ENCODE measurements at places on chromosomes 16 and 17. TPM values are rescaled to one million over a fixed set of nuclear protein-coding genes. Genes with fewer than 3 reads are reported as not detected.
A peak's percentile ranks its signal among the peaks of the same experiment; 100 is the strongest.

- no peaks in the 10 kb centered on the region for H3K4me1 ChIP-seq
- no peak overlapping the region for H3K27ac ChIP-seq
- no peaks in the 10 kb centered on the region for H3K36me3 ChIP-seq
- H3K27me3 ChIP-seq = no peaks in the 10 kb centered on the region
Observed at GRCh38 chr17:38532451-38532850, 73.3 kb downstream of the SRCIN1 start.

- H3K27ac ChIP-seq = peak overlapping the region; percentile 91
- peaks cover 54% of the 10 kb centered on the region for H3K4me1 ChIP-seq
Observed at GRCh38 chr17:29569245-29569950, 897 bp downstream of the TP53I13 start.

- no peak for DNase-seq
- H3K4me3 ChIP-seq = no peak overlapping the region
- H3K36me3 ChIP-seq = no peaks in the 10 kb centered on the region
- peaks cover 34% of the 10 kb centered on the region for H3K4me1 ChIP-seq
Observed at GRCh38 chr16:87457709-87458423, 35.0 kb downstream of the ZCCHC14 start.

GRCh38 chr17:59777033-59777432 lies 69.6 kb downstream of the VMP1 start:
- H3K36me3 ChIP-seq = no peaks in the 10 kb centered on the region
- DNase-seq = no peak
- no peaks in the 10 kb centered on the region for H3K27me3 ChIP-seq
- no peaks in the 10 kb centered on the region for H3K4me1 ChIP-seq
- no peak overlapping the region for H3K4me3 ChIP-seq

DNA sequence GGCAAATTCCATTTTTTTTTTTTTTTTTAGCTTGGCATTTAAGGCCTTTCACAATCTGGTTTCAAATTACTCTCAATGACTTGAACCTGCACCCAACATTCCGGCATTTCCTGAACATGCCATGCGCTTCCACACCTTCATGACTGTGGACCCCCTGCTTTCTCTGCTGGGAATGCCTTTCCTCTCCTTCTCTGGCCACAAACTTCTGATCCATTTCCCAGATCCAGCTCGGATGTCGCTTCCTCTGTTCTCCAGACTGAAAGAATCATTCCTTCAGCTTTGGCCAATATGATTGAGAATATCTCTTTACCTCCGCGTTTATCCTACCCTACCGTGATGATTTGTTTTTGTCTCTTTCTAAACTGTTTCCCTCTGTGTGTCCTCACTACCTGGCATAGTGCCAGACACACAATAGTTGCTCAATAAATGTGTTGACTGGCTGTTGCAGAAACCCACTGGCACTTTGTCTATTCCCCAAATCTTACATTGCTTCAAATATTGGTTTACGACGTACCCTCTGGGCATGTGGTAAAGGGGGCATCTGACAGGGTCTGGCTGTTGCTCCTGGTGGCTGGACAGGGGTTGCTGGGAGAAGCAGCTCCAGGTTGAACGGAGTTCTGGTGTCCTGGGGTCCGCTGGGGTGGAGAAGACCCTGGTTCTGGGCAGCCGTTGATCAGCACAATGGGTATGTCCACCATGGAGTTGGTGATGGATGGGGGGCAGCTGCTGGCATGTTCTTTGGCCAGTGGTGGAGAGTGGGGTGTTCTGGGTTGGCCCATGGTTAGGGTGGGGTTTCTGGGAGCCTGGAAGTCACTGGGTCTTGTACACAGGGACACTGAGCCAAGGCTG lies 14.7 kb downstream of the TNS4 start:
- peaks cover 89% of the 10 kb centered on the region for H3K4me1 ChIP-seq
- no peak overlapping the region for H3K4me3 ChIP-seq
- H3K27me3 ChIP-seq = no peaks in the 10 kb centered on the region
- no peaks in the 10 kb centered on the region for H3K36me3 ChIP-seq
- no peak for DNase-seq

DNA sequence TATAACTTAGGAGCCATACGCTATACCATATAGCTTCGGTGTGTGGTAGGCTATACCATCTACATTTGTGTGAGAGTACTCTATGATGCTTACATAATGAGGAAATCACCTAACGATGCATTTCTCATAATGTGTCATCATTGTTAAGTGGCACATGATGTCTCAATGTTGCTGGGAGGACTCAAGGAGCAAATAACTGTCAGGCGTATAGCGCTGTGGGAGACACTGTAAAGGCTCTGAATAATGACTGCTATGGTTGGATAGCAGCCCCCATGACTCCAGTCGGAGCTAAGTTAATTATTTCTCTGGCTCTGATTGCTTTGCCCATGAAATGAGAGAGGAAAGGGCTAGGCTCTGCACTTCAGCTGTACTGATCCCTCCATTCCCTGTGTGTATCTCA lies 197.2 kb downstream of the RGS9 start:
- no peak for DNase-seq
- H3K27me3 ChIP-seq = no peaks in the 10 kb centered on the region
- H3K27ac ChIP-seq = no peak overlapping the region
- no peaks in the 10 kb centered on the region for H3K36me3 ChIP-seq
- H3K4me1 ChIP-seq = no peaks in the 10 kb centered on the region
- no peak overlapping the region for H3K4me3 ChIP-seq

- H3K4me3 ChIP-seq = no peak overlapping the region
- no peaks in the 10 kb centered on the region for H3K4me1 ChIP-seq
- H3K27me3 ChIP-seq = no peaks in the 10 kb centered on the region
- no peak for DNase-seq
- no peaks in the 10 kb centered on the region for H3K36me3 ChIP-seq
Observed at GRCh38 chr16:52512297-52512987, 34.5 kb downstream of the TOX3 start.

The KRT40 gene
- not detected for total RNA-seq

The CLEC18A gene
- total RNA-seq = 1.2 TPM

DNA sequence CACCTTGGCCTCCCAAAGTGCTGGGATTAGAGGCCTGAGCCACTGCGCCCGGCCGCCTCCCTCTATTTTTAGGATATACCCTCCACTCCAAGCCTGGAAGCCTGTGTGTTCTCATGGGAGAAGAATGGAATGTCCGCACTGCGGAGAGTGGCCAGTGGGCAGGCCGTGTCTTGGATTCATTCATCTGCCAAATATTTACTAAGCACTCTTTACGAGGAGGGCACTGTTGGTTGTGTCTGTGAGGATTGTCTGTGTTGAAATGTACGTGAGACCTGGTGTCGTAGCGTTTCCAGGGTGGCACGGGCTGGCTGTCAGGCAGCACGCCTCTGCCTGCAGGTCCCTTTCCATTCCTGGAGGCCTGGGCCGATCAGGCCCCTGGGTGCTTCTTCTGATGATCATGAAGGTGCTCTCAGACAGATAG lies 19.2 kb downstream of the PGS1 start:
- no peaks in the 10 kb centered on the region for H3K4me1 ChIP-seq
- no peak overlapping the region for H3K4me3 ChIP-seq
- DNase-seq = no peak

DNA sequence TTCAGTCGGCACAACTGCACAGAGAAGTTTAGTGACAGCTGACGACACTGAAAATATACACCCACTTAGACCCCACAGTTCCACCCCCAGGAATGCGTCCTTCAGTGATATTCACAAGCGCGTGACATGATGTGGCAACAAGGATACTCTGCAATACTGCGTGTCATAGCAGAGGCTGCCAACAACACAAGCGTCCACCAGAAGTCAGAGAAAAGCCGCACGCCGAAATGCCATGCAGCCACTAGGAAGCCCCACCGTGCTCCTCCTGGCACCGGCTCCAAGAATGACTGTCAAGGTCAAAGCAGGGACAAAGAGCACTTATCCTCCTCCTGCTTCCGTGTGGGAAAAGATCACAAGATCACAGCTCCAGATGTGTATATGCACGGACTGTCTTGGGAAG lies 3.5 kb downstream of the ATP2A3 start:
- no peak for DNase-seq
- H3K27me3 ChIP-seq = no peaks in the 10 kb centered on the region
- H3K4me1 ChIP-seq = peaks cover 18% of the 10 kb centered on the region
- no peak overlapping the region for H3K4me3 ChIP-seq

The ZNF771 gene
- total RNA-seq = 42.7 TPM

DNA sequence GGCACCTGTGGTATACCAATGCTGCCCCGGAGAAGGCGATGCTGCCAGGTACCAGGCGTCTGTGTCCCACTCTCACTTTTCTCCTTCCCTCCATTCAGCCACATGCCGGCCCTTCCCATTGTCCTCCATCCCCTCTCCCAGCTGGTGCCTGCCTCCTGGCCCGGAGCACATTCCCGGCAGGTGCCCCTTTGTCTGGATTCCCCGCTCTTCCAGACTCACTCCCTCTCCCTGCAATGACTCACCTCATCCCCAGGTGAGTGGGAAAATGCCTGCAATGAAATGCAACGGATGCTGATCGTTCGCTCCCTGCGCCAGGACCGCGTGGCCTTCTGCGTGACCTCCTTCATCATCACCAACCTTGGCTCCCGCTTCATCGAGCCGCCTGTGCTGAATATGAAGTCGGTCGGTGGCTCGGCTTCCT lies 10.4 kb upstream of the KDM6B start:
- no peak overlapping the region for H3K4me3 ChIP-seq
- no peaks in the 10 kb centered on the region for H3K27me3 ChIP-seq
- no peak overlapping the region for H3K27ac ChIP-seq
- no peaks in the 10 kb centered on the region for H3K36me3 ChIP-seq
- H3K4me1 ChIP-seq = no peaks in the 10 kb centered on the region
- no peak for DNase-seq

The TLCD1 gene
- total RNA-seq = 2.9 TPM

- no peak for DNase-seq
- no peak overlapping the region for H3K4me3 ChIP-seq
- H3K27ac ChIP-seq = peak overlapping the region; percentile 88
- no peaks in the 10 kb centered on the region for H3K36me3 ChIP-seq
- H3K27me3 ChIP-seq = no peaks in the 10 kb centered on the region
Observed at GRCh38 chr16:4325253-4325758, 9.4 kb downstream of the GLIS2 start.

DNA sequence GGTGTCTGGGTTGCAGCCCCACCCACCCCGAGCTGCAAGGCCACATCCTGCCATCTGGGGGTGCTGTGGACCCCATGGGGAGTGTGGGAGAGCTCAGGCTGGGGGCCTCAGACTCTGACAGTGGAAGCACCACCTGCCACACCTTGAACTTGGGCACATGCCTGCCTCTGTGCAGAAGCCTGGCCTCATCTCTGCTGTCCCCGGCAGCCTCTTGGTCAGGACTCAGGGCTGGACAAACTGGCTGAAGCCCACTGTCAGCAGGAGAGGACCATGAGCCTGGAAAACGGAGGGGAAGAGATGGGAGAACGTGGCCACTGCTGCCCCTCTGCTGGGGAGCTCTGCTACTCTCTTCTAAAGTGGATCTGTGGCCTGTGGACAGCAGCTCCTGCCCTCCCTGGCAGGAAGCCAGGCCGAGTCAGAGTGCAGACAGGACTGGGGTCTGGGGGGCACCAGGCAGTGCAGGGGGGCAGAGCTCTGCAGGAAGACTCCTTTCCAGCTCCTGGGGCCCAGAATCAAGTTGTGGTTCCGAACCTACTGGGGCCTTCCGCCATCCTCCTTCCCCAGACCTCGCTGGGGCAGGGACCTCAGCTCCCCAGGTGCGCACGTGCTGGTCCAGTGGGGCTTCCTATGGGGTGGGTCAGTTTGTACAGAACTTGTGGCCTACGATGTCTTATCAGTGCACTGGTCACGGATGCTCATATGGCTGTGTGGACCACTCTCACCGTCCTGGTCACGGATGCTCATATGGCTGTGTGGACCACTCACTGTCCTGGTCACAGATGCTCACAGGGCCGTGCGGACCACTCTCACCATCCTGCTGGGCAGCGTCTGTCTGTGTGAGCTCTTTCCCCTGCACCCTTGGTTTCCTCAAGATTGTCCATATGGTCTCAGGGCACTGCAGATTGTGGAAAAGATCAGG lies 207.7 kb downstream of the LAT start:
- H3K4me3 ChIP-seq = no peak overlapping the region
- no peaks in the 10 kb centered on the region for H3K27me3 ChIP-seq
- no peaks in the 10 kb centered on the region for H3K36me3 ChIP-seq
- peak overlapping the region; percentile 11 for H3K27ac ChIP-seq
- H3K4me1 ChIP-seq = no peaks in the 10 kb centered on the region

The CMTM2 gene
- total RNA-seq = not detected

- no peaks in the 10 kb centered on the region for H3K27me3 ChIP-seq
- no peak overlapping the region for H3K4me3 ChIP-seq
- DNase-seq = no peak
- H3K36me3 ChIP-seq = no peaks in the 10 kb centered on the region
- H3K4me1 ChIP-seq = no peaks in the 10 kb centered on the region
- no peak overlapping the region for H3K27ac ChIP-seq
Observed at GRCh38 chr17:20613905-20614304, 34.4 kb downstream of the CDRT15L2 start.

- H3K36me3 ChIP-seq = no peaks in the 10 kb centered on the region
- peaks cover 5% of the 10 kb centered on the region for H3K4me1 ChIP-seq
- H3K4me3 ChIP-seq = no peak overlapping the region
- no peak overlapping the region for H3K27ac ChIP-seq
Observed at GRCh38 chr17:65156185-65156834, 19.1 kb downstream of the RGS9 start.

The PRR29 gene
- not detected for total RNA-seq

- no peak overlapping the region for H3K27ac ChIP-seq
- peaks cover 8% of the 10 kb centered on the region for H3K4me1 ChIP-seq
- no peaks in the 10 kb centered on the region for H3K36me3 ChIP-seq
- no peak overlapping the region for H3K4me3 ChIP-seq
- H3K27me3 ChIP-seq = no peaks in the 10 kb centered on the region
Observed at GRCh38 chr16:88472069-88472468, 19.0 kb downstream of the ZFPM1 start.

GRCh38 chr17:61302953-61303816 lies 96.5 kb upstream of the TBX2 start:
- peak; percentile 34 for DNase-seq
- no peaks in the 10 kb centered on the region for H3K4me1 ChIP-seq
- no peaks in the 10 kb centered on the region for H3K27me3 ChIP-seq
- H3K27ac ChIP-seq = no peak overlapping the region
- no peaks in the 10 kb centered on the region for H3K36me3 ChIP-seq

GRCh38 chr17:59368218-59368857 lies 36.9 kb downstream of the YPEL2 start:
- no peak for DNase-seq
- H3K4me3 ChIP-seq = no peak overlapping the region
- H3K4me1 ChIP-seq = peaks cover 99% of the 10 kb centered on the region
- H3K27me3 ChIP-seq = no peaks in the 10 kb centered on the region
- no peaks in the 10 kb centered on the region for H3K36me3 ChIP-seq

Measured in vagina (tissue), 2 donors.